NCI-H1105 treated with DMSO at 0.1 percent for 48 hours (cell line): ENCODE measurements at places on chromosomes 1 and 21.

- no peak for DNase-seq
These were observed 37.0 kb upstream of the ATP2B4 start for GRCh38 chr1:203589595-203589994.

- DNase-seq: no peak
These were observed 145.0 kb upstream of the C21orf91 start for GRCh38 chr21:17964199-17964598.

GRCh38 chr1:42735477-42736105 lies 4.4 kb downstream of the CLDN19 start:
- DNase-seq: no peak

- DNase-seq: no peak
These were observed 19.1 kb downstream of the AGL start for GRCh38 chr1:99869304-99869703.

DNA sequence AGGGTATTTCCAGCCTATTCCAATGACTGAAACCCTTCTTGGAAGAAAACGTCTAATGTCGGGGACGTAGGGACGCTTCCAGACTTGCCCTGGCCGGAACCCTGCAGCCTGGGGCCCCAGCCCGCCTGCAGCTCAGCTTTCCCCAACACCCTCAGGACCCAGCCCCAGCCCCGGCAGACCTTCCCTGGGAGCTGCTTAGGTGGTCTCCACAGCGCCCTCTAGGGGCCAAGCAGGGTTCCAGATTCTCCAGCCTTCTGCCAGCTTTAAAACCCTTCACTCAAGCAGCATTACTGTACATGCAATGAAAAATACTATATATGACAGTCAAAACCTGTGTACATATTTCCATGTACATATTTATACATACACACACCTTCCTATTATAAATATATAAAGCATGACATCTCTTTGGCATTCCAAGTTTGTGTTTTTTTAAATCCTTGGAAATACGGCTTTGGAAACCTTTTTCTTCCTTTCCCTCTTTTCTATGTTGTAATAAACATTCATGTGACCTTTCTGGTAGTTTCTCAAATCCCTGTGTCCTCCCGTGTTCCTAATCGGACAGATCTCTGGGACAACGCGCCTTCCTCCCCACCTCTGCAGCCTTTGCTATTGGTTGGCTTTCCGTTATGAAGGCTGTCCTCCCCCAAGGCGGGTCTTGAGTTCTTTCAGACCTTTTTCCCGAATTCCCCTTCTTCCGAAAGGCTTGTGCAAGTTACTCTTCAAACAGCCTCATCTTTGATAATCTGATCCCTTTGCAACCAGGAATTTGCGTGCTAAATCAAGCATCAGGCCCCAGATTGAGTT lies 60.3 kb downstream of the STUM start:
- peak; percentile 44 for DNase-seq

DNA sequence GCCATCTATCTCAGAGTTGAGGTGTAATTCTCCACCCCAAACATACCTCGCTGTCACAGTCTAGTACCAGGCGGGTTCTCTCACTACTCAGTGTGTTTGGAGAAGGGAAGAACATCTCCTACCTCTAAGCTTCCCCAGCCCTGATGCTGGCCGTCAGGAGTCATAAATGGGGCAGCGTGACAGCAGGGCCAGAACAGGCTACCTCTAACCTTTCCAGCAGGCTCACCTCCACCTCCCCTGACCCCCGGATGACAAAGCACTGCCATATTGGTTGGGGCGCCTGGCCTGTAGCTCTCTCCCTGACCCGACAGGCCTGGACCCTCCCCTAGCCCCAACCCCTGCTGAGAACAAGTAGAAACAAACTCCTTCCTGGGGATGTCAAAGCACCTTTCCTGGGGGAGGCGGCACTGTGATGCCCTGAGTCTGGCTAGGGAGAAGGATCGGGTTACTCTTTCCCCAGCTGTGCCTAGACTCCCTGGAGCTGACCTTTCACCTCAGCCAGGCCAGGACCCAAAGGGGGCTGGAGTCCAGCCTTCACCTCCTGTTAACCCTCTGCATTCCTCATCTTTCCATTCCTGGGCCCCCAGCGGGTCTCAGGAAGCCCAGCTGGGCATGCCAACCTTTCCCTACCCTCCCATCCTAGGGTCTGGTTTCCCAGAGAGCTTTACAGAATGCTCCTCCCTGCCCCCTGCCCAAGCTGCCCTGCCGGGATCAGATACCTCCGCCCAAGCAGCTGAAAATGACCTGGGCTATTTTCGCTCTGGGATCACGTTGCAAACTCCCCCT lies 34.2 kb downstream of the AHDC1 start:
- DNase-seq: no peak

DNA sequence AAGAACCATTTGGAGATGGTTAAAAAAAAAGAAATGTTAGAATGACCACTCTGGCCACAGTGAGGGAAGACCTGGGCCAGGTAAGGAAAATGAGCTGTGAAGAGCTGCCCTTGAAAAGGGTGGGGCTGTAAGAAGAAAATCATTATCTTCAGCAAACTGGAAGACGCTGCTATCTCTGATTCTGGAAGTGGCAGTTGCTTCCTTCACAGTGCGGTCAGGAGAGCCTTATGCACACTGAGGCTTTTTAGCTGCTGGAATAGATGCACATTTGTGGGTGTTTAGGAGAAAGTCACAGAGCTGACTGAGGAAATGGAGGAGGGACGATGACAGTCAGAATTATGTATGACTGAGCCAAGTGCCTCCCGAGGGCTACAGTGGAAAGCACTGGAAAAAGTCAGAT lies 91.6 kb downstream of the TBX19 start:
- DNase-seq: no peak
